ENCODE measurements at places on chromosomes 13 and 19.

- no peak for DNase-seq
Observed at GRCh38 chr19:6261883-6262282, 17.9 kb downstream of the MLLT1 start.

- no peak for DNase-seq
Observed at GRCh38 chr13:43389573-43389972, 366.2 kb downstream of the DNAJC15 start.

- no peak for DNase-seq
Observed at GRCh38 chr13:48040896-48041295, 3.4 kb downstream of the NUDT15 start.

GRCh38 chr19:374183-374885 is 29.7 kb upstream of the MIER2 start:
- DNase-seq = no peak

GRCh38 chr13:29936051-29936813 is 85.8 kb upstream of the UBL3 start:
- no peak for DNase-seq

Data from GM12891 (cell line).